Tibial artery (tissue), 4 donors: ENCODE measurements at places on chromosomes 13 and 19.
A peak's percentile ranks its signal among the peaks of the same experiment; 100 is the strongest.

DNA sequence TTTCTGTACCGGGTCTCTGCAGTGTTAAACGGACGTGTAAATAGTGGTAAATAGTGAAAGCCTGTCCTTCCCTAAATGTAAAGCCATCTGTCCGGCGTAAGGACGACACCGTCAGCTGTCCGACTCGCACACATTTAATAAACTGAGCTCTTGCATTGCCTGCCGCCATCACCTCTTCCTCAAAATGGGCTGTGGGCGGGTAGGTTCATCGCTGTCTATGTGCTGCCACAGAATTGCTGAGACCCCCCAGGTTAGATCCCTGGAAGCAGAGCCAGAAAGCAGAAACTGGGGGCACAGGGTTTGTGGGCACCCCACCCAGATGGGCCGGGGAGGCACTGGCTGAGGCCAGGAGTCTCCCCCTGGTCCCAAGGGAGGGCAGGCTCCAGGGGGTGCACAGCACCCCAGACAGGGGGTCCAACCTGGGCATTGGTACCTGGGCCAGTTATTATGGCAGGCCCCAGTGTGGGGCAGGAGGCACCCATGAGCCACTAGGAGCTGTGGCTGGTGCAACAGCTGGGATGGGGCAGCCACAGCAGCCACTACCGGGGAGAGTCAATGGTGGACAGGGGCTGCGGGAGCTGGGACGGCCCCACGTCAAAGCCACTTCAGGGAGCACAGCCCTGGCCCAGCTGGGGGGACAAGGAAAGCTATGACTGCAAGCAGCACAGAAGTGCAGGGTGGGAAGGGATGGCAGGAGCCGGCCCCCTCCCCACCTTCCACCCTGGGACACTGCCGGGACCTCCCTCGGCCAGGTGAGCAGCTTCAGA, 5.7 kb downstream of the C19orf25 start:
- DNase-seq, result no peak

DNA sequence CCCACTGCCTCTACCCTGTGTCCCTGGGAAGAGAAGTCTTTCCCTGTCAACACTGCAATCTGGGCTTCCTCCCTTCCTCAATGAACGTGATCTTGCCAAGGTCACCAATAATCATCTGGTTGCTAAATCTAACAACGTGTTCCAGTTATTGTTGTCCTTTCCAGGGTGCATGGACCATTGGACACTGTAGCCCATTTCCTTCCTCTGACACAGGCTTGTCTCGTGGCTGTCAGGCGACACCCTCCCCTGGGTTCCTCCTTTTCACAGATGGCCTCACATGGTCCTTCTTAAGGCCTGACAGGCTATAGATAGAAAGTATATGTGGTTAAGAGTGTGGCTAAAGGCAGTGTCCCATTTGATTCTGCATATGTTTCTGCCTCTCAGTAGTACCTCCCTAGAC, 67.7 kb upstream of the STARD13 start:
- peak; percentile 85 for DNase-seq

GRCh38 chr13:76512721-76513145, 373.5 kb downstream of the KCTD12 start:
- DNase-seq, result no peak

DNA sequence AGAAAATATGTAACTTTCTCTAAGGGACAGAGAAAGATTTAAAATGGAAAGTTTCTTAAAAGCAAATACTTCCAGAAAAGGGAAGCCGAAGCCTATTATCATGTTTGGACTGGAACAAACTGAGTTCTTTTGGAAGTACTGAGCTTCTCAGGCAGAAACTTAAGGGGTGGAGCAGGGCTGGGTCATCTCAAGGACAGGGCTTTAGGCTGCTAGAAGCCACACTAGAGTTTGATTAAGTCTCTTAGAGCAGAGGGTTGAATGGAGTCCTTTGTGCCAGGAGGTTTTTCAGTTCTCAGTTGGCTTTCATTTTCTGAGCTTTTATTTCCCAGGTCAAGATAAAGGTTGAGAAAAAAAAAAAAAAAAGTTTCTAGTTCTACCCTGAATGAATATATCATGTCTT, 432.7 kb downstream of the SLITRK5 start:
- DNase-seq, result no peak

- DNase-seq, result no peak
Measured at GRCh38 chr19:58409010-58409790, 751 bp downstream of the ZNF584 start.

DNA sequence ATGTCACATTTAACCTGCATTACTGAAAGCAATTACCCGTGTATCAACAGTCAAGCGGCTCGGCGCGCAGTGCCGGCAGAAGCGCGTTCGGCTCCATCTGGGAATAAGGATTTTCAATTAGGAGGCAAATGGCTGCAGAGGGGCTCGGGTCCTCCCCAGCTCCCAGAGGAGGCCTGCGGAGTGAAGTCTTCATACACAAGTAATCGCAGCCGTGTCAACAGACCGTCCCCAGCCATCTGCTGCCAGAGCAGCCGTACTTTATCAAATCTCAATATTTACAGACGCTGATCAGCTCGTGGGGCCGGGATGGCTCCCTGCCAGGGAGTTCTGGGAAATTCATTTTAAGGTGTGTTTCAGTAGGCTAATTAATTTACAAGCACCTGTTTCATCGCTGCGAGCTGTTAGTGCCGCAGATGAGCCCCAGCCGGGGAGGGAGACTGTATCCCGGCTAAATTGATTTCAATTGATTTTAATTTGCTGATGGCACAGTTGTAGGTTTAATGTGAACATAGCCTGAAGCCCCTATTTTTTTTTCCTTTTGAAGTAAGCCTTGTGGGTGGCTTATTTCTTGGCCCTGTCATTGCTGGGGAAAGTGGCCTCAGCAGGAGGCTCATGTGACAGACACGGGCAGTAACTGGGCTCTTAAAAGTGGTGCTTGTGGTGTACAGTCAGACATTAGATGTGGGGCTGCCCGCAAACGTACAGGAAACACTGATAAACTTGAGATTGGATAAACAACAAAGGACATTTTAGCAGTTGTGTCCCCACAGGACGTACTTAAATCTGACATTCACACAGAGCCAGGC, 252.7 kb downstream of the TEX29 start:
- DNase-seq, result no peak

DNA sequence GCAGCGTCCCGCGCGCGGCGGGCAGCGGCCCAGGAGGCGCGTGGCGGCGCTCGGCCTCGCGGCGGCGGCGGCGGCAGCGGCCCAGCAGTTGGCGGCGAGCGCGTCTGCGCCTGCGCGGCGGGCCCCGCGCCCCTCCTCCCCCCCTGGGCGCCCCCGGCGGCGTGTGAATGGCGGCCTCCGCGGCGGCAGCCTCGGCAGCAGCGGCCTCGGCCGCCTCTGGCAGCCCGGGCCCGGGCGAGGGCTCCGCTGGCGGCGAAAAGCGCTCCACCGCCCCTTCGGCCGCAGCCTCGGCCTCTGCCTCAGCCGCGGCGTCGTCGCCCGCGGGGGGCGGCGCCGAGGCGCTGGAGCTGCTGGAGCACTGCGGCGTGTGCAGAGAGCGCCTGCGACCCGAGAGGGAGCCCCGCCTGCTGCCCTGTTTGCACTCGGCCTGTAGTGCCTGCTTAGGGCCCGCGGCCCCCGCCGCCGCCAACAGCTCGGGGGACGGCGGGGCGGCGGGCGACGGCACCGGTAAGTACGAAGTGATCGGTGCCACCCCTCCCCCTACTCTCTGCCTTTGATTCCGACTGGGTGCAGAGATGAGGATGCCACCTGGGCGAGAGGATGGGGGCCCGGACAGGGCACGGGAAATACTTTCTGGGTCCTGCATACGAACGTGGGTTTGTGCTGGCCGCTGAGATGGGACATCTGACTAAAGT, 874 bp downstream of the TRIM28 start:
- DNase-seq, result no peak

DNA sequence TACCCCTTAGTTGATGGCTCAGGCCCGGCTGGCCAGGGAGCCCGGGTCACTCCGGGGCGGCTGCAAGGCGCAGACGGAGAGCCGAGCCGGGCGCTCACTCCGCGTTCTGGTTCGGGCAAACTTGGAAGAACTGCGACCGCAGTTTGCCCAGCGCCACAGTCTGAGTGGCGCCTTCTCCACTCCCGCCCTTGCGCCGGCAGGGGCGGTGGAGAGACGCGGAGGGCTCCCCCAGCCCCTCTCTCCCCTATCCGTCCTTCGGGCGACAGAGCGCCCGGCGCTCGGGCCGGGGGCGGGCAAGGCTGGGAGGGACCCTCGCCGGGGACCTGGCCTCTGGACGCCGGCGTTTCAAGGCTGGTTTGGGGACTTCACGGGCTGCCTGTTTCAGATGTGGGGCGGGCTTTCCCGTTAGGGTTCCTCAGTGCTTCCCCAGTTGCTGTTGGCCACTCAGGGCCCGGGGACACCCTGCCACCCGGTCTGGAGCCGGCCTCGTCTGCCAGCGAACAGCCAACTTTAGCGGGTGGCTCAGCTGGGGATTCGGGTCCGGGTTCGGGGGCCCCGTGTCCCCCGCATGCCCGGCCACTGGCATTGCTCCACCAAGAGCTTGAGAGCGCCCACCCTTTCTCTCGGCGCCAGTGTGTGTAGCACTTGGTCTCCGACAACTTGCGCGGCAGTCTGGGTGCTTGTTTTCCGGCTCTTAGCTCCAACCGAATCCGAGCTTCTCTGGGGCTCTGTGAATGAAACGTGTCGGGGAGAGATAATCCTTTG, 1.5 kb downstream of the GPC6 start:
- DNase-seq, result peak; percentile 86

GRCh38 chr13:102401265-102401664, 583 bp downstream of the FGF14 start:
- no peak for DNase-seq

DNA sequence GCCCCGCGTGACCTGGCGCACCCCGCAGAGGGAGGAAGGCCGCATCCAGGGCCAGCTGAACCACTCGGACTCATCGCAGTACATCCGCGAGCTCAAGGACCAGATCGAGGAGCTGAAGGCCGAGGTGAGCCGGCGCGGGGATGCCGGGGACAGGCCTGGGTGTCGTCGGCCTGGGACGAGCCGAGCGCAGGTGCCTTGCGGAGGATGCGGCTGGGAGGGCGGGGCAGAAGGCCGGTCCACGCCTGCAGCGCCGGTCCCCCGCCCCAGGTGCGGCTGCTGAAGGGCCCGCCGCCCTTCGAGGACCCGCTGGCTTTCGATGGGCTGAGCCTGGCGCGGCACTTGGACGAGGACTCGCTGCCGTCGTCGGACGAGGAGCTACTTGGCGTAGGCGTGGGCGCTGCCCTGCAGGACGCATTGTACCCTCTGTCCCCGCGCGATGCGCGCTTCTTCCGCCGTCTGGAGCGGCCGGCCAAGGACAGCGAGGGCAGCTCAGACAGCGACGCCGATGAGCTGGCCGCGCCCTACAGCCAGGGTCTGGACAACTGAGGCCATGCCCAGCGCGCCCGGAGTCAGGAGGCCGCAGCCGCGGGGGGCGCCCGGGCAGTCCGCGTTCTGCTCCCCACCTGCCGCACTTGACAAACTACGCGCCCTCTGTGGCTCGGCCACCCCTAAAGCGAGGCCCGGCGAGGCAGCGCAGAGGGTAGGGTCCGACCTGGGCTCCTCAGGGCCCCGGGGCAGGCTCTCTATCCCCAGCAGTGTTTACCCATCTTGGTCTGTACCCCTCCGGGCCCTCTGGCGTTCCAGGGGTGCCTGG, 10.8 kb downstream of the PRR36 start:
- DNase-seq, result no peak

DNA sequence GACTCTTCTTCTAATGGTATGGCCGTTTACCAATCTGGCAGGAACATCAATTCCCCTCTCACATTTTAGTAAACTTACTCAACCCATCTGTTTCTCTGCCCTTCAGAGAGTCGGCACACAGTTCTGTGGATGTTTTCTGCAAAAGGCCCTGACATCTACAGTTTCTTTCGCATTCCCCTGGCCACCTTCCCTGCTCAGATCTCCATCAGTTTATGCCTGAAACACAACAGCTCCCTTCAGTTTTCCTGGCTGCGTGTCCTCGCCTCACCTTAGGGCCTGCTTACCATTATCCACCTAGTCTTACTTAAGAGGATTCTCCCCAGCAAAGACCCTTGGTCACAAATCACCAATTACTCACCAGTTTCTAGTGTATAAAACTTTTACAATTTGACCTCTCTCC, 25.2 kb downstream of the COL4A1 start:
- no peak for DNase-seq
